SK-N-DZ (cell line): ENCODE measurements at places on chromosomes 5 and 9.

- DNase-seq, result no peak
Measured at GRCh38 chr5:166102947-166103346, 2188.5 kb upstream of the WWC1 start.

DNA sequence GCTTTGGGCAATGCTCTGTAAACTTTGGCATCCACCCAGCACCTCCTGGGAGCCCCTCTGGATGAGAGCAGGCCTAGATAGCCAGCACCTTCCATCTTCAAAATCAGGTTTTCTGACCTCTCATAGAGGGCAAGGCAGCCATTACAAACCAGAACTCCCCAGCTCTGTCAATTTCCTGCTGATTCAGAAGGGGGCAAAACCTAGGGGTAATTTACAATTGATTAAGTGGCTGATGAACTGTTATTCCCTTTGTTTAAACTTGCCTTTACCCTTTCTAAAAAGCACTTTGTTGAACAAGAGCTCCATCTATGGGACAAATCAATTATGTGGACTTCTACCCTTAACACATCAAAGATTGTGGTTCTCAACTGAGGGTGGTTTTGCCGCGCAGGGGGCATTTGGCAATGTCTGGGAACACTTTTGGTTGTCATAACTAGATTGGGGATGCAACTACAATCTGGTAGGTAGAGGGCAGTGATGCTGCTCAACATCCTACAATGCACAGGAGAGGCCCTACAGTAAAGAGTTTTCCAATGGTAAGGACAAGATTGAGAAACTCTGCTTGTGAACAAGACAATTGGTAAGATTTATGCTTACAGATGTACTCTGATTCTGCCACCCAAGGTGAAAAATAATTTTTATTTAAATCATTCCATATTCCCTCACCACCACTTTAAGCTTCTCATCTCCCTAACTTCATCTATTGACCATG is 184.1 kb downstream of the MARCHF11 start:
- peak; percentile 69 for DNase-seq

GRCh38 chr9:8188723-8189407 is 389.3 kb upstream of the DMAC1 start:
- DNase-seq, result peak; percentile 94

DNA sequence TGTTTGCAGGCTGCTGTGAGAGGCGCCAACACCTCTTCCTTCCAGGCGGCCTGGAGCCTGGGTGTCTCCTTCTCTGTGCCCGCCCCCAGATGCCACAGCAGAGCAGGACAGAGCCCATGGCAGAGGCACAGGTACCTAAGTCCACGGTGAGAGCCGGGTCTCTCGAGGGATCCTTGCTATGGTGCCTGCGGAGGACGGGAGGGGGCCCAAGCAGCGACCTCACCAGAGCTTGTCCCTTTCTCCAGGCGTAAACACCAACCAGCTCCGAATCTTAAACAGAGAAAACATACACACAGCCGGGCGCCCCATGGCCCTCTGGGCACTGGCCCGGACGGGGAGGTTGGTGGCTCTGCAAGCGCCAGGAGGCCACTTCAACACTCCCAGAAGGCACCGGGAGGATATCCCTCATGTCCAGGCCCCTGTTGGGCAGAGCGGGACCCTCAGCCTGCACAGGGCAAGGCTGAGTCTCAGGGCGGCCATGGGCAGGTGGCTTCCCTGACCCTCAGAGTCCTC is 11.8 kb downstream of the CCDC187 start:
- no peak for DNase-seq

DNA sequence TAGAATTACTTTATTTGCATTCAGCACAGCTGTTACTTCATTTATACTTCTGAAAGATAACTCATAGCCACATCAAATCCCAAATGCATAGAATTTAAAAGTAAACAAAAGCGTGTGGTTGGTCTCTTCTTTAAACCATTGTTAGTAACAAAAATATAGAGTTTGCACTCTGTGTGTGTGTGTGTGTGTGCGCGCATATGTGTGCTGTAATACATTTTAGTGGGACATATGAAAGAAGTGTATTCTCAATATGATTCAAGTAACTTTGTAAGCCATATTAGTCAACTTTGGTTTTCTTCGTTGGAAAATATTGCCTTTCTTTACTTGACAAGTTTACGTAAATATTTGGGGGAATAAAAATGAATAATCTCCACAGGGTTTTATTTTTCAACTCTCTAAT is 106.1 kb upstream of the PRRC1 start:
- no peak for DNase-seq

- peak; percentile 13 for DNase-seq
Measured at GRCh38 chr5:146034127-146034526, 71.2 kb downstream of the PLAC8L1 start.

GRCh38 chr9:129556491-129557191 is 64.3 kb downstream of the C9orf50 start:
- DNase-seq, result no peak

DNA sequence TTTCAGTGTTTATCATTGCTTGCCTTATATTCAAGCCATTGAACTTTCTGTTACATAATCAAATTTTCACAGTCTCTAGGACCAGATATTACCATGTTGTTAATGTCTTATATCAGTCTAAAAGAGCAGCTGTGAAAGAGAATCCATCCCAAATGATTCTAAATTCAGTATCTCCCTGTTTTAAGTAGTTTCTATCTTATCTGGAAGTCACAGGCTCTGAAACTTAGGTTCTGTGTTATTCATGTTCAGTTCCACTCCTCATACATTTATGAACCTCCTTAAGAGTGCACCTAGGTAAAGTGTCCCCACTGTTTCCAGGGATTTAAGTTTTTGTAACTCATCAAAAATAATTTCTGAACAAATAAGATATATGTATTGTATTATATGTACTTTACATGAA is 9.7 kb downstream of the LYRM7 start:
- DNase-seq, result no peak

- no peak for DNase-seq
Measured at GRCh38 chr5:10745133-10745532, 15.9 kb downstream of the DAP start.

DNA sequence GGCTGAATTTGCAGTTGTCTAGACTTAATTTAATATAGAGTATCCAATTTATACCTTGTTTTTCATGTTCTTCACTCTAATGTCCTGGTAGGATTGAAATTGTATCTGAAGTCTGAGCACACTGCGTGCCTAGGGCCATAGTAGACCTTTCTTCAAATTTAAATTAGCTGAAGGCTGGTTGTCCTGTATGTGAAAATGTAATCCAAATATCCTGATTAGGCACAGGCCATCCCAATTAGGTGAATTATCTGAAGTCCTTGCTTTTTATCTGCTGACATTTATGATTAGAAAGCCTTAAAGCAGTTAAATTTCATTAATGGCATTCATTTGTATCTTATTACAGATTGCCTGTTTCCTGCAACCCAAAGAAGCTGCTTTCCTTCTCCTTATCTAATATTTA is 20.4 kb downstream of the CDC26 start:
- no peak for DNase-seq

GRCh38 chr9:30482499-30482898 is 1901.9 kb upstream of the ACO1 start:
- no peak for DNase-seq

DNA sequence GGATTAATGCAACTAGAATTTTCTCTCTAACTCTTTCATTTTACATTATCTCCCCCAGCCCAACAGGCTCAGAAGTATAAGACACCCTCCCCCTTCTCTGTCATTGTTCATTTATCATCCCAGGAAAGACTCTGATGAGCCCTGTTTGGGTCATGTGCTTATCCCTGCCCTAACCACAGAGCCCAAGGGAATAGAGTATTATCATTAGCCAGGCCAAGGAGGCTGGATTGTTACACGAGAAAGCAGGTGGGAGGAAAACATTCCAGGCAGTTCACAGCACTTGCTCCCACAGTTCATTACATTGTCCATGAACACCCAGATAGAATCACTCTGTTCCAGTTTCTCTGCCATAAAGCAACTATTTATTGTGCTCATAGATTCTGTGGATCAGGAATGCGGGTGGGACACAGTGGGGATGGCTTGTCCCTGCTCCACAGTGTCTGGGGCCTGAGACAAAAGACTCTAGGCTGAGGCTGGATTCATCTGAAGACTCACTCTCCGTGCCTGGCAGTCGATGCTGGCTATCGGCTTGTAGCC is 59.5 kb upstream of the TMEM215 start:
- DNase-seq, result no peak

DNA sequence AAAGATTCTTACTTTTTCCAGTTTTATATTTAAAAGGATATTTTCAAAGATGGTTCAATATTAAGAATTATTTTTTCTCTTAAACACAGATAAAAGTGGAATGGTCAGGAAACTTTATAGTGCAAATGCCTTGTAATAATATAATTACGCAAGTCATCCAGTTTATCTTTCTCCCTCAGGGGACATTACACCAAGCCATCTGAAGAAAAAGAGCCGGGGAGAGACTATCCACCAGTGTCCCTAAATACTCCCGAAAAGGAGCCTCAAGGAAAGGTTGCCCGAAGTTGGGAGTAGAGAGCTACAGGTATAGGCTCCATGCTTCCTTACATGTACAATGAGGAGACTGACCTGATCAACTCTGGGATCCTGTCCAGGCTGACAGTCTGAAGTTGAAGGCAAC is 101.1 kb downstream of the SERINC5 start:
- DNase-seq, result no peak

- DNase-seq, result no peak
Measured at GRCh38 chr9:3900673-3901318, 375.0 kb upstream of the RFX3 start.

DNA sequence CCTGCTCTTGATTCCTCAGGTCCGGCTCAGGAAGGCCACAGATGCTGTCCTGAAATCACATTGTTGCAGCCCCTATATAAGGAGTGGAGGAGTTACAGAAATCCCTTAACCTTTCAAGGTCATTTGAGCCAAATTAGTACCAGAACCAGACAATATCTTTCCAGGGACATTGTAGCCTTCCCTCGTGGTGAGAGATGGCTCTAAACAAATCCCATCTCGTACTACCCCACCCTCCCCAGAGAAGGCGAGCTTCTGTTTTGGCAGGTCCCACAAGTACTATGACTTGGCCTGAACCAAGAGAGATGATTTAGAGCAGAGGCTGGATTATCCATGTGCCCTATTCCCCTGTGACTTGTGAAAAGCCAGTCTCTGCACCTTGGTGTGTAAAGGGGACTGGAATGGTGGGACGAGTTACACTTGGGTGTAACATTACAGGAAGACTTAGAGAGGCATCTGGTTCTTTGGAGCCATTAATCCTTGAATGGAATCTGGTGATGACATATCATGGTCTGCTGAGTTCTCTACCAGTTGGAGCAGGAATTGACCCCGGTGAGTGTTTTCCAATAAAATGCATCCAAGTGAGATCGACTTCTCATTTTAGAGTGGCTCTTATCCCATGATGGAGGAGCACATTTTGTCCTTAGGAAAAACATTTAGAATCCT is at the start of gene FAM240B:
Gene FAM240B (minus strand): TSS at position 51 of the 663 bp plus-strand sequence. CDS start 16,134 bp downstream, outside the sequence.
- peak; percentile 72 for DNase-seq

DNA sequence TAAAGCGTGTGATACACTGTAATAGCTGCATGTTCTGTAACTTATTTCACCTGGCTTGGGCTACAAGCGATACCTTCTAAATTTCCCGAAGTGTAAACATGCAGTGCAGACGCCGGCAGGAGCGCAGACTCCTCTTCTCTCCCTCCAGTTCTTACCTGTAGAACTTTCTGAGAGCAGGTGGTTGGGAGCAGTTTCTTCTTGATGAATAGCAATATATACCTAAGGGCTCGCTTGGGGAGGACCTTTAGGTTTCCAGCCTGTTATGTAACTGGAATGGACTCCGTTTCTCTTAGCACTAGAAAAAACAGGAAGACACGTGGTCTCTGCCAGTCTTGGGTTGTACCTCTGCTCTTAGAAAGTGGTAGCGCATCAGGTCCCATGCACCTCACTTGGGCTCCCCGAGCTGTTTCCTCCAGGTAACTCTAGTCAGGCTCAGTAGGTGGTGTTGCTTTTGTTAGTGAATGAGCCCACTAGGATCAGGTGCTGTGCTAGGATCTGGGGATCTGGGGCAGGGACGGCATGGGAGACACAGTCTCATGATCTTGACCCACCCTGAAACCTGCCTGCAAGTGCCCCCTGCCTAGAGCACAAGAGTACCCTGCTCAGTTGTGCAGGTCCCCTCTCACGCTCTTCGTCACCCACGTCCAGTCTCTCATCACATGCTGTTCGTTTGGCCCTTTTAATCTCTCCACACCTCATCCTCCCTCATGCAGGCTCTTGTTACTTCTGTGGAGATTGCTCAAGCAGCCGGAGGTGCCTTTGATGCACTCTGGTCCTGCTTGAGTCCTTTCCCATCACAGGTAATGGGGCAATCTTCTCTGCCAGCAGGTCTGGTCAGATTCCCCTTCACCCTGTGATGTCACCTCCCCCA is 2.8 kb downstream of the TENT4A start:
- no peak for DNase-seq

DNA sequence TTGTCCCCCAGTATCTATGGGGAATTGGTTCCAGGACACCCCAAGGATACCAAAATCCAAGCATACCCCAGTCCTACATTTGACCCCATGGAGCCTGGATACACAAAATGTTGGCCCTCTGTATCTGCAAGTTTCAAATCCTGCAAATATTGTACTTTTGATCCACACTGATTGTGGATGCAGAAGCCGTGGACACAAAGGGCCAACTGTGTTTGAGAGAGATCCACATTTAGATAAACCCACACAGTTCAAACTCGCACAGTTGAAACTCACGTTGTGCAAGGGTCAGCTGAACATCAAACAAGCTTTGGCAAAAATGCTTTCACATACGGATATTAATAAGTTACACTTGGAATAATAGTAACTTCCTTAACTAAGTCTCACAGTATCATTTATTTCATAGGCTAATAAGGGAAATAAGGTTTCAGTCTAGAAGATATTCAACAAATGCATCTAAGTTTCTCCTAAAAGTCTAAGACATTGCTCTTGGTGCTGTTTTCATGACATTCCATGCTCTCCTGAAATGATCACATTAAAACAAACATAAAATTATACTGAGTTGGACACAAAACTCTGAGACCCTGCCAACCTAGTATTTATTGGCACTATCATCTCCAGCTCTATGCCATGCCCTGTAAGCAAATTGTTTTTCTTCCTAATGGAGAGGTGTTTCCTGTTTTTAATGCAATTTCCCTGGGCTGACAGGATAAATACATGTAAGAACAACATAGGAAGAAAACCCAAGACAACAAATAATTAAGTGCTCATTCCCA is 32.3 kb downstream of the ACTL7A start:
- no peak for DNase-seq

DNA sequence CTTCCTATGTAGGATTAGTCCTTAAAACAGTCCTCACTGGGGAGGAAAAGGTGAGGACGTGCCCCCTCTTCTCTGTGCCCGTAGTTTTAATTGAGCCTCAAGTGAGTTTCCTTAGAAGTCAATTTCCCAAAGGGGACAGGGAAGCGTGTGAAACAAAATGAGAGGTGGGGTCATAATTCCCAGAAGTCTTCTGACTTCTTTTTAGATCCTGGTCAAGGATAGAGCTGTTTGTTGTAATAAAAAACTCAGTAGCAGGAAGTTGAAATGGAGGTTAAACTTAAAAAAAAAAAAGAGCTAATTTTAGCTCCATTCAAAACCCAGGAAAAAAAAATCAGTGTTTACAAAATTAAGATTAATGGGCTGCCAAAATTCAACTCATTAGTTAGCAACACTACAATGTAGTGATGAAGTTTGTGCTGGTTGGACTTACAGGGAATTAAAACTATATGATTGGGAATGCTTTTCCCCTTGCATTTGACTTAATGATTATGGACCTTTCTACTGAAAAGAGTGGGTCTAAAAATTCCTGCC is 158.3 kb upstream of the MEF2C start:
- DNase-seq, result no peak

GRCh38 chr5:153659039-153659736 is 168.7 kb downstream of the GRIA1 start:
- no peak for DNase-seq
